Astrocyte (in vitro differentiated cells and primary cell): ENCODE measurements at places on chromosomes 7 and 10. TPM values are rescaled to one million over a fixed set of nuclear protein-coding genes. Genes with fewer than 3 reads are reported as not detected.

DNA sequence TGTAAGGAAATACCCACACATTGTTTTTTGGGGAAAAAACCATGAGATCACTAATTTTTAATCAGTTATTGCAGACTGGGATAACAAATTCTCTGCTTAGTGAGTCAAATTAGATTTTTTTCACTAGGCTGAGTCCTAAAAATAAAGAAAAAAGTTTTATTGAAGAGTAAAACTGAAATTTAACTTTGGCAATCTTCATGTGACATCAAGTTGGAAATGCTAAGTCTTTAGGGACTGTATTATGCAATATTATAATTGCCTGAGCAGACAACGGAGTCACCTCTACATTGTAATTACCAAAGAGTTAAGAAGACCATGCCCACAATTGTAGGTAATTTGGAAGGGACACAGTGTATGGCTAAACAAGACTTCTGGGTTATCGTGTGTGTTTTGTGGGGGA is 2.2 kb upstream of the CLEC5A start:
- no peak for DNase-seq

- DNase-seq = no peak
These were observed 29.3 kb downstream of the LMTK2 start for GRCh38 chr7:98135984-98136383.

DNA sequence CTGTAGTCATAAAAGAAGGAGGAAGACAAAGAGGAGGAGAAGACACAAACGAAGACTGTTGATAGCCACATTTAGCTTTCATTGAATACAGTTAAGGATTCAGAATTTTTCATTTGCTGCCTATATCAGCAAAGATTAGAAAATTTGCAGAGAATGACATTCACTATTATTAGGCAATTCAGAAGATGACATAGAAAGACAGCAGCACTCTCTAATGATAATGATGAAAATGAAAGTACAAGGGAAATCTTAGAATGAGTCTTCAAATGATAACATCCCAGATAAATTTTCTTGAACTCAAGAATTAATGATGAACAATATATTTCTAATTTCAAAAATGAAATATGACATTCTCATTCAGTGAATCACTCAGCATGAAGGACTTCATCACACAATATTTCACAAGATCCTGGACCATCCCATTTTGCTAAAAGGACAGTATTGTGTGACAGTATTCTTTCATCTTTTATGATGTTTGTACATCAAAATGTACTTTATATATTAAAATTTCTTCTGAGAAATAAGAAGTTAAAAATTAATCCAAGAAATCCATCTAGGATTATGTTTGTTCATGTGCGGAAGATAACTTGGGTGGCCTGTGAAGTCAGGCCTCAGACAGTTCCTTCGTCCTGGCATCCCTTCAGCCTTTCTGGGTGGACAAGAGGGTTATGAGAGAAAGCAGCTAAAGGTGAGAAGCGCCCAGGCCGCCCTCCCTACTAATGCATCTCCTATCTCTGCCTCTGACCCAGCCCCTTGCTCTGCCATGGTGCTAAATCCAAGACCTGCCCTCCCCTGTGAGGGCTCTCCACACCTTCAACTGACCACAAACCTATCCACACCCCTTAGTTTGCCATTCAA is 47.4 kb upstream of the CAMK2B start:
- DNase-seq = no peak

DNA sequence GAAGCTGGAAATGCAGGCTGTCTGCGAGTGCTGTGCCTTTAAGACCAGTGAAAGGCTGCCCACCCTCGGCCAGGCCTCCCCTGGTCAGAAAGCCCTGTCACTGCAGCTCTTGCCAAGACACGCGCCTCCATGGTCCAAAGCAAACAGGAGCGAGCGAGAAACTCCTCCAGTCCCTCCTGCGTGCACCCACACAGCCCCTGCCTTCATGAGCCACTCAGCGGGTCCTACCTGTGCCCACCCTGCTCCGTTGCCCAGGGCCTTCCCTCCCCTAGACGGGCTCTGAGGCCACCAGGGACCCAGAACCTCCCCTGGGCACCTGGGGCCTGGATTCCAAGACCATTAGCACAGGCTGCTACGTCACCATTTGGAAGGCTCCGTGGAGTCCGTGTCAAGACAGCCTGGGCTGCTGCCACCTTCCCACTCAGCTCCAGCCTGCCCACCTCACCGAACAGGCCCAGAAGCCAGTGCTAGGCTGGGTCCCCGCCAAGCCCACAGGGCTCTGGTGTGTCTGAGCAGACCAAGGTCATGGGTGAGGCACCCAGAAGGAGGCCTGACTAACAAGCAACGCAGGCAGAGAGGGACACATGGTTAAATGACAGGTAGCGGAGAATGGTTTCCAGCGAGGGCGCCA is 144.5 kb downstream of the NEURL1 start:
- peak; percentile 94 for DNase-seq

DNA sequence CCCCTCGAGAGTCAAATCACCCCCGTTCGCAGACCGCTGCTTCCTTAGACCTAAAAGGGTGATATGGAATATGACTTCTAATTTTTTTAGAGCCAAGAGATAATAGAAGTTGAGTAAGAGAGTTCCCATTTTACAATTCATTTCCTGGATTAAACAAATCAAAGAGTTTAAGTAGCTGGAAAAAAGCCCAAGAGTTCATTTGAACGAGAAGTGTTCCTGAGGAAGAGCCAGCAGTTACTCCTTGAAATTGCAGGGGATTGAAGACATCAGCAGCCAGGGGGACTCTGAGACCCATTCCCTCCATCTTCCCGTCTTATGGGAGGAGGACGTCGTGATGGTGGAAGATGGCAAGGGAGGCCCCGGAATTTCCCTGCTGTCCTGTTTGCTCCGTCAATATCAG is 277.0 kb downstream of the WDR11 start:
- DNase-seq = no peak

DNA sequence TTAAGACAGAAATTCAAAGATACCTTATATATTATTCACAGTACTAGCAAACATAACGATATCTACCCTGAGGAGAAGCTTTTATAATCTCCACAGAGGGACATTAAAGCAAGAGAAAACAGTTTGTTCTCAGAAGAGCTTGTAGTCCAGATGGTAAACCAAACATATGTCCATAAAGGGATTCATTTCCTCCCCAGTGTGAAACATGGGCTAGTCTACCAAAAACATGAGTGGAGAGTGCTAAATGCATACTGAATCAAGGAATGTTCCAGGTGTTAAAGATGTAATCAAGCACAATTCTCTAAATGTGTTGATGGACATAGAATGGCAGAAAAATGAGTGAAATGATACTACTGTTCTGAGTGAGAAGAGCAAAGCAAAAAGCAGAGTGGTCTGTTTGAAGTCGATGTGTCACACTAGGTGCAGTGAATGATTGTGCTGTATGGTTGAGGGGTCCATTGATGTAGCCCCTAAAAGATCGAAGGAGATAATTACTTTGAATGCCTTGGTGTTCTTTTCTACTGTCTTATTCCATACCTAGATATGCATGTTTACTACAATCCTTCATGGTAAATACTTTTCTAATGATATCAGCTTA is 25.3 kb downstream of the BCAP29 start:
- no peak for DNase-seq

- no peak for DNase-seq
These were observed 43.3 kb downstream of the STK32C start for GRCh38 chr10:132264306-132264950.

- DNase-seq = peak; percentile 30
These were observed 25.2 kb downstream of the TRIM8 start for GRCh38 chr10:102669206-102670064.

DNA sequence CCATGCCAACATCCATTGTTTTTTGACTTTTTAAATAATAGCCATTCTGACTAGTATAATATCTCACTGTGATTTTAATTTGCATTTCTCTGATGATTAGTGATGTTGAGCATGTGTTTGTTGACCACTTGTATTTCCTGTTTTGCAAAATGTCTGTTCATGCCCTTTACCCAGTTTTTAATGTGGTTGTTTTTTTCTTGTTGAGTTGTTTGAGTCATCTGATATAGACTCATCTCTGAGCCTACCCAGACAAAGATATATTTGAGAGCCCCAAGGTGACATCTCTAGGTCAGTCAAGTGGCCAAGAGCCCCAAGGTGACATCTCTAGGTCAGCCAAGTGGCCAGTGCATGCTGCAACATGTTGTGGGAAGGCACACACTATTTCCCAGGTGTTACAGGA is 224.7 kb downstream of the HECW1 start:
- DNase-seq = no peak

GRCh38 chr10:46077141-46077554 is 31.1 kb upstream of the MSMB start:
- no peak for DNase-seq

BTBD16 gene
- total RNA-seq = 0.26 TPM in 1 of 2 replicates, not detected in the other

- DNase-seq = no peak
These were observed 18.8 kb downstream of the IFIT3 start for GRCh38 chr10:89346405-89347254.

DNA sequence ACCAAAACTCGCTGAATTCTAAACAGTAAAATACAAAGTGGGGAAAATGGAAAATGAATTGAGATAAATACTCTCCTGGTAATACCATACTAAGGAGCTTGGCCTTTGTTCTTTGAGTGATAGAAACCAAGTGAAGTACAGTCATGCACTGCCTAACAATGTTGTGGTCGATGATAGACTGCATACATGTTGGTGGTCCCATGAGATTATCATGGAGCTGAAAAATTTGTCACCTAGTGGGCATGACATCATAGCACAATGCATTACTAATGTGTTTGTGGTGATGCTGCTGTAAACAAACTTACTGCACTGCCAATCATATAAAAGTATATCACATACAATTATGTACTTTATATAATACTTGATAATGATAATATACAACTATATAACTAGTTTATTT is 419.1 kb downstream of the ARL4A start:
- no peak for DNase-seq

CAV1 gene
- total RNA-seq = 384 and 472 TPM in 2 replicates

- DNase-seq = no peak
These were observed 6.3 kb downstream of the CAV2 start for GRCh38 chr7:116505823-116506222.

GPR85 gene
- 0.73 and 1.3 TPM in 2 replicates for total RNA-seq

- DNase-seq = no peak
These were observed 75.4 kb downstream of the FAM171A1 start for GRCh38 chr10:15295537-15296325.

GRCh38 chr7:3297105-3297819 is 3.8 kb upstream of the SDK1 start:
- DNase-seq = no peak

- no peak for DNase-seq
These were observed 31.3 kb downstream of the HIBADH start for GRCh38 chr7:27631391-27631790.

DNA sequence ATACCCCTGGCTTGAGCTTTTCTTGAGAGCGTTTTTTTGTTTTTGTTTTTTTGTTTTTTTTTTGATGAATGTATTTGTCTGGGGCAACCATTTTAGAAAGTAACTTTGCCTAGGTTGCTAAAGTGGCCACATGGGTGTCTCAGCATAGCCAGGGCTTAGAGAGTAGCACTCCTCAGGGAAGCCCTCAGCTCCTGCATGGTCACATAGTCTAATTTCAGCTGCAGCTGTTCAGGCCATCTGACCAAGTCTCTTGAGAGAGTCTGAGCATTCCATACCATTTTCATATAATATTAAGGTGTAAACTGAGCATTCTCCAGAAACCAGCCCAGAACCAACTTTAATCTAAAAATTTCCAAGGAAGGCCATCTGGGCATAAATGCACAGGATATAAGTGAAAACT is 186.4 kb downstream of the NPSR1 start:
- no peak for DNase-seq

JAKMIP3 gene
- total RNA-seq = 0.34 and 0.54 TPM in 2 replicates

DNA sequence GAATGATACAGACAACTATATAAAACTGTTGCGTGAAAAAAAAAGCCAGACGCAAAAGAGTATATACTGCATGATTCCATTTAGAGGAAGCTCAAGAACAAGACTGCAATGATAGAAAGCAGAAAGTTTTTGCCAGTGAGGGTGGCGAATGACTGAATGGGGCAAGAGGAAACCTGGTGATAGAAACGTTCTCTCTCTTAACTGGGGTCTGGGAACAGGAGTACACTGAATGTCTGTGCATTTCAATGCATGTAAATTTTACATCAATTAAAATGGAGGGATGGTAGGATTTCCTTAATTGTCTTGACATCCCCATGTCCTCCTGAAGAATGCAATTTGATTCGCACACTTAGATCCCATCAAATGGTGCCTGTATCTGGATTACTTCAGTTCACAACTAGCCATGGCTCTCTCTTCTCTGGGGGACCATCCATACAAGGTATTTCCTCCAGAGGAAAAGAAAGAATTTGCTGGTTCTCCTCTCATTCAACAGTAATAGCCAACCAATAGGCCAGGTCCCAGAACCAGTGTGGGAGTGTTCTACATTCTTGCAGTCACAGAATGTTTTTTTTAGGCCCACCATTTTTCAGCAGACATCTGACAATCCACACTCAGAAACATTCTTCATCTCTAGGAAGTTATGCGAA is 221.0 kb upstream of the KLF14 start:
- DNase-seq = no peak

DNA sequence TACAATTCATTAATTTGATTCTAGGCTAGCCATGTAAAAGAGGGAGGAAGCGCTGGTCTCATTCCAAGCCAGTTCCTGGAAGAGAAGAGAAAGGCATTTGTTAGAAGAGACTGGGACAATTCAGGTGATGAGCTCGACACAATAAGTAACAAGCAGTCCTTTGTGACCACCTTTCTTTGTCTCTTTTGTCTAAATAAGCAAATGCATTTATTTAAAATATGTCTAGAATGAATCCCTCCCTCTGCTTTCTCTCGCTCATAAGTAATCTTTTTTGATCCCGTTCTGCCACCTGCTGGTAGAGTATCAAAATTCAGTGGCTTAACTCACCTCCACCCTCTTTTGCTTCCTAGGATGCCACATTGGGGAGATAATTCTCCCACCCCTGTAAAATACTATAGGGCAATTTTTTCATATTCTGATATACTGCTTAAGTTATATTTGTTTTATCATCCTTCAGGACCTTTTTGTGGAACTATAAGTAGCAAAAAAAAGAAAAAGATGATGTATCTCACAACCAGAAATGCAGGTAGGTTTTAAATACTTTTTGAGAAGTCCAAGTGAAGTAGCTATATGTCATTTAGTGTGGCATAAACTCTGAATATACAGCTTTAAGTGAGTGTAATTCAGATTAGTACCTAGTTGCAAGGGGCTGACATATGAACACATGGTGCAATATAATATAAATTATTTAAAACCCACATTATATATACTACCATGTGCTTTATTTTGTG is 91.5 kb downstream of the GSDME start:
- DNase-seq = peak; percentile 16

PILRA gene
- total RNA-seq = 2.3 and 3.0 TPM in 2 replicates
